ENCODE measurements at places on chromosomes 16 and 17.

- no peak for DNase-seq
These were observed 2.7 kb downstream of the SPNS2 start for GRCh38 chr17:4501295-4501949.

DNA sequence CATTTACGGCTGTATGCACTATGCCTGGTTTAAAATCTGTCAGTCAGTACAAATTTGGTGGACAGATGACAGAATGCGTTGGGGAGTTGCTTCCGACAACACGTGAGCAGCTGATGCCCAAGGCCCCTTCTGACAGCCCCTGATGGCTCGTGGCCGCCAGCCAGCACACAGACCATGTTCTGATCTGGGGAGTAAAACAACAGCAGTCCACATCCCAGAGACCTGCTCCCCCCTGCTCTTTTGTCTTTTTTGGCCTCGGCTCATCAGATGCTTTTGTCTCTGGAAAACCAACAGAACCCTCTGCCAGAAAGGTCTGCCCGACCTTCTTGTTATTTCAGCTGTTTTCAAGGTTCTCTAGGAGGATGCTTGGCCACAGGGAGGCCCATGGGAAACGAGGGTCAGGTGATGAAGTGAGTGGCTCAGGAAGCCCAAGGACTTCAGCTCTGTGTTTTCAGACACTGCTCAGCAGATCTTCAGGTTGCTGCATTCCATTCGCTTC is 10.8 kb downstream of the ARSG start:
- no peak for DNase-seq

GRCh38 chr16:68768175-68768574 is 31.1 kb downstream of the CDH1 start:
- no peak for DNase-seq

DNA sequence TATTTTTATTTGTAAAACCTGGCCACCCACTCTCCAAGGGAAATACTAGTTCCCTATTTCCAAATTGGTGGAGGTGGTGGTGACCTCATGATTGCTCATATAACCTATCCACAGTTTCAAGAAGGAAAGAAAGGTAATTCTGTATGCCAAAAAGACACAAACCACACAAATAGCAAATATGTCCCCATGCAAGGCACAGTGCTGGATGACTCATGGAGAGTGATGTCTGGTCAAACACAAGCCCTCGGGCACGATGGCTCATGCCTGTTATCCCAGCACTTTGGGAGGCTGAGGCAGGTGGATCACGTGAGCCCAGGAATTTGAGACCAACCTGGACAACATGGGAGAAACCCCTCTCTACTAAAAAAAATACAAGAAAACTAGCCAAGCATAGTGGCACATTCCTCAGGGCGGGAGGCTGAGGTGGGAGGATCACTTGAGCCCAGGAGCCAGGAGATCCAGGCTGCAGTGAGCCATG is 64.2 kb downstream of the GNA13 start:
- no peak for DNase-seq

GRCh38 chr17:3602499-3602898 is 6.7 kb downstream of the TRPV1 start:
- no peak for DNase-seq

DNA sequence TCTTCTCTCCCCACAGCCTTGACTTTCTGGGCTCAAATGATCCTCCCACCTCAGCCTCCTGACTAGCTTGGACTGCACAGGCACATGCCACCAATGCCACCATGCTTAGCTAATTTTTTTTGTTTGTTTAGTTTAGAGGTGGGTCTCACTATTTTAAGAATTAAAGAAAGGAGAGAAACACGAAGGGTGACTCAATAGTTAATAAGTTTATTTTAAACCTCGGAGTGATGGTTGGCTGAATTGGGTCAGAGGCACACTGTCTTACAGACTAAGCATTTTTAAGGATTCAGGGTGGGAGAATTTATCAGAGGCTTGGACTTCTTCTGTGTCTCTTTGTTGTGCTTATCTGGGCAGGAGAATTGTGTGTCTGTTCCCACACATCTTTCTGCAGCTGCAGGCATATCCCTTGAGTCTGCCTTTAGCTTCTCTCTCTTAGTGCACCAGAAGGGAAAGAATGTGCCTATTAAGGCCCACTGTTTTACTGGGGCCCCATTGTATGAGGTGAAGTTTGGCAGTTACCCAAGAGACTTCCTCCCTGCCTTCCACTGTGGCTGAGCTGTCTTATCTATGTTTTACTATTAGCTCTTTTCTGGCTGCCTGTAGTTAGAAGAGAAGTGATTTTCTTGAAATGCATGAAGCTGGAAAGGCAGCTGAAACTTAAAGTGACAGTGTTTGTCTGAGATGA is 2172.0 kb downstream of the TP53TG3F start:
- no peak for DNase-seq

GRCh38 chr17:81022344-81022676 is 12.6 kb upstream of the BAIAP2 start:
- no peak for DNase-seq
